Activated CD8-positive, alpha-beta memory T cell treated with anti-CD3 and anti-CD28 coated beads, Interleukin-2, amount 10 ng/mL, durations not matched to agents 7 days and 5 days (primary cell): ENCODE measurements at places on chromosomes 3 and 15. TPM values are rescaled to one million over a fixed set of nuclear protein-coding genes. Genes with fewer than 3 reads are reported as not detected.

DNA sequence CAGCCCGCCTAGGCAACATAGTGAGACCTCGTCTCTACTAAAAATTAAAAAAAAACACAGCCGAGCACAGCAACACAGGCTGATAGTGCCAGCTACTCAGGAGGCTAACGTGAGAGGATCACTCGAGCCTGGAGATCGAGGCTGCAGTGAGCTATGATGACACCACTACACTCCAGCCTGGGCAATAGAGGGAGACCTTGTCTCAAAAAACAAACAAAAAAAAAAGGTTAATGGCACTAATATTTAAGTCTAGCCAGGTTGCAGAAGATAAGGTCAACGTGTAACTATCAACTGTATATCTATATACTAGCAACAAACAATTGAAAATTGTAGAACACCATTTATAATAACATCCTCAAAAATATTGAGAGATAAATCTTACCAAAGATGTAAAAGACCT is 75.1 kb downstream of the MYO9A start:
- DNase-seq = no peak

DNASE1L3 gene
- total RNA-seq = not detected

ITIH1 gene
- not detected for total RNA-seq

STX19 gene
- not detected for total RNA-seq
